ENCODE measurements at places on chromosomes 6 and 20. TPM values are rescaled to one million over a fixed set of nuclear protein-coding genes. Genes with fewer than 3 reads are reported as not detected.

MDFI gene
- total RNA-seq = not detected

MCCD1 gene
- total RNA-seq = 0.15 TPM

MYLK2 gene
- total RNA-seq = not detected

THBD gene
- total RNA-seq = not detected

Measured in HepG2 (cell line).